ENCODE measurements at places on chromosomes 4 and X. TPM values are rescaled to one million over a fixed set of nuclear protein-coding genes. Genes with fewer than 3 reads are reported as not detected.

DNA sequence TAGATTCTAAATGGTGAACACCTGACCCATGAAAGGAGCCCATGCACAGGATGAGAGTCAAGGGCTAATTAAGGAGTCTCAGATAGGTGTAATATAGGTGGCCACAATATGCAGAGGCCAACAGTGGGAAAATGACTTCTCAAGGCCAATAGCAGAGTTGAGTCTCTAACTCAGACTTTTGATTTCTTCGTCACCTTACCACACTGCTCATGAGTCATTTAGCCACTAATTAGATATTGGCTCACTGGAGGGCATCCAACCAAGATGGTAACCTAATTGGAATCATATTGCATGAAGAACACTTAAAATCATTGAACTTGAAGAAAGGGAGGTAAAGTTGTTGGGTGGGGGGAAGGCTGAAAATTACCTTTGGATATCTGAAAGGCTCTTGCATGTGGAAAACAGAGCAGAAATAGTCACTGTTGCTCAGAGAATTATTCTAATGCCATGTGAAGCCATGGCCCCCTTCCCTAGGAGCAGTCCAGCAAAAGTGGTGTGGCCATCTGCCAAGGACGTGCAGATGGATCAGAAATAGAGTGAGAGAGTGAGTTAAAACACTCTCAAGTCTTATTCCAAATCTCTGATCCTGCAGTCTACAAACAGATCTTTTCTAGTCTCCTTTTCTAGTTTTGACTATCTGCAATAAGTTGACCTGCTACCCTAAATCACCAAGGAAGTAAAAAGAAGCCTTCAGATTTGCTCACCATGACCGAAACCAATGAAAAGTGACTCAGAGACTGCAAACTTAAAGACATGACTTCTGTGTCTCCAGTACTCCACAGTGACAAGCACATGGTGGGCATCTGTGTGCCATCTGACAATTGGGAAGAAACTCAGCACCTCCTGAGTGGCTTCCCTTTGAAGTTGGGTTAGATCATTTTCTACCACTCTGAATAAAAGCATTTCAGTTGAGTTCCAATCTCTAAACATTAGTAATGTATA, 93.9 kb upstream of the C1QTNF7 start:
- no peak for DNase-seq

GRCh38 chr4:76091052-76091451, 16.5 kb downstream of the ART3 start:
- DNase-seq: no peak

DNA sequence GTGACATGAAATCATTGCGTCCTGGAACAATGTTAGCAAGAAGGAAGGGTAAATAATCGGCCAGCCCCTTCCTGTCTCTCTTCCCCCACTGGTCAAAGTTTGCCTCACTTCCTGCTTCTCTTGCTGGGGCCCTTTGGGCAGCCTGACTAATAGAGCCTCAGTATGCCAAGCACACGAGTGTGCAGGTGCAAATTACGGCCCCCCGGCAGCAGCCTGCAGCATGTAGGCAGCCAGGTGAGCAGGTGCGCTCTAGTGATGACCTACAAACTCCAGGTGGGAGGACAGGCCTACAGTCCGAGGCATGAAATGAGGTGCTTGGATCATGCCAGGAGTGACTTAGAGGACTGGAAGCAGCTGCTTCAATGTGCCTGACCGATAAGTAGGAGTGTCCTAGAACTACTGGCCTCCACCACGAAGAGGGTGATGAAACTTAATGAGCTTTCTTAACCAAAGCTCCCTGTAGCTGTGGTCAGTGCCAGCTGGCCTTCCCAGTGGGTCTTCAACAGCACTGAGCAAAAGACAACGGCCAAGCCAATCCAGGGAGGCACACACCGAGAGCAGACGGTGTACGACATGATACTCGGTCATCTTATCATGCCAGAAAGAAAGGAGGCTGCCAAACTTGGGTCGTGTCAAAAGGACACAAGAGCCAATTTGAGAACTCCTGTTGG, 26.1 kb upstream of the FAT1 start:
- DNase-seq: no peak

GRCh38 chrX:134174859-134175258, 62.1 kb upstream of the CCDC160 start:
- no peak for DNase-seq

DNA sequence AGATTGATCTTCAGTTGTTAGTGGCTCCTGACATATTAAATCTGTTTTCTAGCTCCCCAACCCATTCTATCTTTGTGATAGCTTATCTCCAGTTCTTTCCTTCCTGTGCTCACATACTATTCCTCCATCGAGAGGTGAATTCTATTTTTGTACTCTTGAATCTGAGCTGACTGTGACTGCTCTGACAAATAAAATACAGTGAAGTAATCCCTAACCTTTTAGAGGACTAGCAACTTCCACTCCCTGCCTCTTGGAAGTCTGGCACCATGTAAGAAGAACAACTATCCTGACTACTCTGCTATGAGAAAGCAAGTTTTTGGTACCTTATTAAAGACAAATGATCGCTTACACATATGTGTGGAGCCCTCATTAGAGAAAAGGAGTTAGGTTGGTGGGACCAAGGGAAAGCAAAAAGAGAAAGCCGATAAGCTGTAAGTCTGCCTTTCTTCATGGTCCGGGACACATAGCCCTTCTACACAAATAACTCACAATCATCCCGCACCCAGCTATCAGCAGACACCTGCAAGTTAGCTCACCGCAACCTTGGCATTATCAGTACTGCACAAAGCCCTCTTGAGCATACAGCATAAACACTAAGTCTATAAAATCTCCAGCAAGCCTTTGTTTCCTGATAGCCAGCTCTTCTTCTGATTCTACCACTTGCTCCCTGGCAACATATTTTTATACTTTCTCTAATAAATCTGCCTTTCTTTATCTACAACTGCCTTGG, 13.5 kb upstream of the PPM1K start:
- DNase-seq: no peak

The BEX5 gene
- polyA plus RNA-seq: 3.1 TPM

The TRIM75 gene
- polyA plus RNA-seq: not detected

GRCh38 chrX:48068096-48068887, 3.1 kb downstream of the ZNF630 start:
- DNase-seq: no peak

DNA sequence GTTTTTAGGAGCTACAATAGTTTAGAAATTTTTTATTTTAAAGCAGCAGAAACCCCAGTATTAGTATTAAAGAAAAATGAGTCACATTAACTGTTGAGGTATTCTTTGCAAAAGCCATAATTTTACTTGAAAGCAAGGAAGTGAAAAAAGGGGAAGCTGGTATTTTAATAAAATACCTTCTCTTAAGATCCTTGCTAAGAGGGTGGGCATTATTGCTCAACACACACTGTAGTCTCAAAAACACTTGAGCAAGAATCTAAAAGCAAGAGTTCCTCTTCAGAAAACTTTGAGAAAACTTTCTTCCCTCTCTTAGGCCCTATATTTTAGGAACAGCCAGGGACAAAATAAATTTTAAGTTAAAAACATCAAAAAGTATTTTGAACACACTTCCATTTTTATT, 259.4 kb upstream of the DIAPH2 start:
- no peak for DNase-seq
